ENCODE measurements at places on chromosomes 12 and 14. TPM values are rescaled to one million over a fixed set of nuclear protein-coding genes. Genes with fewer than 3 reads are reported as not detected.

The WNT5B gene
- total RNA-seq, result 12.6 TPM

The MSRB3 gene
- total RNA-seq, result 15.9 TPM

The EP400 gene
- 14.9 TPM for total RNA-seq

The KRT79 gene
- not detected for total RNA-seq

The TPH2 gene
- total RNA-seq, result not detected

The SRRM4 gene
- under 0.01 TPM for total RNA-seq

The CBLN3 gene
- total RNA-seq, result 0.87 TPM

The CYP46A1 gene
- 0.87 TPM for total RNA-seq

The AKAP3 gene
- 6.3 TPM for total RNA-seq

The CLEC9A gene
- not detected for total RNA-seq

The FAM90A1 gene
- 0.11 TPM for total RNA-seq

The OTX2 gene
- total RNA-seq, result not detected

The TSPAN8 gene
- not detected for total RNA-seq

The NEUROD4 gene
- not detected for total RNA-seq

The IL22 gene
- not detected for total RNA-seq

The CTSG gene
- not detected for total RNA-seq

The DPF3 gene
- total RNA-seq, result 0.11 TPM

The PLXNC1 gene
- 0.39 TPM for total RNA-seq

The ARHGAP9 gene
- total RNA-seq, result not detected

The STRN3 gene
- 41.6 TPM for total RNA-seq

The RERG gene
- not detected for total RNA-seq

The CPNE8 gene
- total RNA-seq, result 12.5 TPM

The C1QL4 gene
- total RNA-seq, result not detected

The MDM1 gene
- 5.1 TPM for total RNA-seq

The SLC25A47 gene
- not detected for total RNA-seq

The ART4 gene
- 86.0 TPM for total RNA-seq

The PAPLN gene
- total RNA-seq, result 4.4 TPM

The KLRF2 gene
- total RNA-seq, result not detected

The ERP27 gene
- total RNA-seq, result 14.1 TPM

The NXPH4 gene
- total RNA-seq, result not detected

The FKBP3 gene
- 16.1 TPM for total RNA-seq

The KRT3 gene
- not detected for total RNA-seq

The FGF23 gene
- total RNA-seq, result not detected

The SIX6 gene
- total RNA-seq, result not detected

The PLA2G1B gene
- not detected for total RNA-seq

The AICDA gene
- not detected for total RNA-seq

The LRRIQ1 gene
- total RNA-seq, result 0.43 TPM

The TOMM20L gene
- not detected for total RNA-seq

The MGP gene
- not detected for total RNA-seq

The P2RX7 gene
- total RNA-seq, result not detected

The RGS6 gene
- not detected for total RNA-seq

The ST8SIA1 gene
- total RNA-seq, result not detected

The CACNA2D4 gene
- total RNA-seq, result 3.9 TPM

The AQP6 gene
- total RNA-seq, result not detected

The CYP27B1 gene
- total RNA-seq, result 3.9 TPM

The RFLNA gene
- total RNA-seq, result 3.8 TPM
